Right ventricle myocardium inferior (tissue), 1 donor: ENCODE measurements at places on chromosomes 7 and 10. TPM values are rescaled to one million over a fixed set of nuclear protein-coding genes. Genes with fewer than 3 reads are reported as not detected.

Gene HACD1
- 157 TPM for total RNA-seq

Gene CCDC172
- not detected for total RNA-seq

Gene ASAH2
- 2.0 TPM for total RNA-seq

Gene TLL2
- total RNA-seq, result 10.8 TPM

Gene CD36
- 1,230 TPM for total RNA-seq

Gene PRSS37
- not detected for total RNA-seq

Gene CYP2C18
- total RNA-seq, result not detected

Gene CPVL
- 50.6 TPM for total RNA-seq

Gene STEAP4
- total RNA-seq, result 25.2 TPM

Gene SH2D4B
- not detected for total RNA-seq

Gene ENKUR
- total RNA-seq, result not detected

Gene CABCOCO1
- total RNA-seq, result not detected

Gene VWA2
- total RNA-seq, result not detected

Gene DNAH11
- total RNA-seq, result 0.08 TPM

Gene ABCC2
- 0.05 TPM for total RNA-seq

Gene NKX1-2
- total RNA-seq, result not detected

Gene ELMO1
- 13.8 TPM for total RNA-seq

Gene LDB1
- 56.5 TPM for total RNA-seq

Gene GBX1
- total RNA-seq, result 2.4 TPM

Gene PTF1A
- total RNA-seq, result not detected

Gene LIPK
- not detected for total RNA-seq

Gene GIMAP8
- 14.9 TPM for total RNA-seq

Gene SLC16A12
- 1.1 TPM for total RNA-seq

Gene SDK1
- 2.3 TPM for total RNA-seq

Gene INHBA
- total RNA-seq, result 0.89 TPM

Gene SRRM3
- 16.5 TPM for total RNA-seq

Gene KCND2
- not detected for total RNA-seq

Gene GPR37
- total RNA-seq, result not detected

Gene FRAT2
- 9.1 TPM for total RNA-seq

Gene CNNM1
- total RNA-seq, result 0.16 TPM

Gene TAS2R4
- 0.14 TPM for total RNA-seq

Gene CHCHD3
- total RNA-seq, result 169 TPM

Gene RAMP3
- total RNA-seq, result 33.8 TPM

Gene AOAH
- total RNA-seq, result 1.9 TPM

Gene CALHM1
- total RNA-seq, result not detected

Gene AKAP9
- total RNA-seq, result 44.1 TPM

Gene IQUB
- 0.54 TPM for total RNA-seq

Gene CALD1
- 99.1 TPM for total RNA-seq

Gene HOGA1
- total RNA-seq, result 15.6 TPM

Gene OR6V1
- total RNA-seq, result not detected

Gene MUC12
- total RNA-seq, result not detected

Gene TMEM225B
- total RNA-seq, result not detected

Gene CALML3
- total RNA-seq, result not detected

Gene TAS2R41
- not detected for total RNA-seq

Gene SLC18A3
- not detected for total RNA-seq

Gene NYAP1
- 0.54 TPM for total RNA-seq

Gene AKR1C4
- total RNA-seq, result not detected

Gene NCF1
- 4.2 TPM for total RNA-seq

Gene MKLN1
- total RNA-seq, result 39.3 TPM

Gene CDH23
- 4.8 TPM for total RNA-seq

Gene GPRIN2
- total RNA-seq, result not detected

Gene EPDR1
- total RNA-seq, result 55.1 TPM

Gene TRRAP
- total RNA-seq, result 14.3 TPM

Gene IDI2
- total RNA-seq, result 0.30 TPM

Gene LRWD1
- total RNA-seq, result 10.0 TPM

Gene LAMB1
- total RNA-seq, result 83.2 TPM

Gene PNLIPRP3
- total RNA-seq, result not detected

Gene MRC1
- total RNA-seq, result 38.3 TPM
